ENCODE measurements at places on chromosomes 7 and 10.
A peak's percentile ranks its signal among the peaks of the same experiment; 100 is the strongest.

- peak; percentile 34 for DNase-seq
Measured at GRCh38 chr7:42152329-42153205, 84.4 kb downstream of the GLI3 start.

- DNase-seq = no peak
Measured at GRCh38 chr7:18498341-18498740, 2.8 kb downstream of the HDAC9 start.

GRCh38 chr10:124683814-124684213 is 60.4 kb downstream of the FAM53B start:
- DNase-seq = no peak

GRCh38 chr10:14698829-14699170 is 75.9 kb downstream of the FAM107B start:
- no peak for DNase-seq

GRCh38 chr10:107409522-107409921 is 245.0 kb upstream of the SORCS1 start:
- peak; percentile 46 for DNase-seq

DNA sequence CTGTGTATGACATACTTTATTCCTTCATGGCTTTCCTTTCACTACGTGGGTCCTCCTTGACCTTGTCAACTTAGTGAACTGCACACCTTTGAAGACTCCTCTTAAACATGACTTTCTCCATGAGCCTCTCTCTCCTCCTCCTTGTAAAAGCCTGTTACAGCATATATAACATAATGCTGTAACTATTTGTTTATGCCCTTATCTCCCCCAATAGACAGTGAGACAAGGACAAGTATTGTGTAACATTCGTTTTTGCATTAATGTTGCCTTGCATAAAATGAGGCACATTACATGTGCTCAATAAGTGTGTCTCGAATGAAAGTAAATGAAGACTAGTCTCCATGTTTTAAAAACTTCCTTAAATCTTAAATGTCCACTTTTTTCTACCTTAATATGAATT is 4.3 kb upstream of the LAMB1 start:
- DNase-seq = no peak

GRCh38 chr7:98280791-98281756 is at the start of gene BRI3:
BRI3 (plus strand) TSS chr7:98281686; CDS start chr7:98281796, 110 bp downstream.
- peak; percentile 77 for DNase-seq

- no peak for DNase-seq
Measured at GRCh38 chr7:128407751-128408708, 1.8 kb downstream of the IMPDH1 start.

- DNase-seq = no peak
Measured at GRCh38 chr7:20722941-20723340, 63.7 kb downstream of the SP8 start.

- peak; percentile 32 for DNase-seq
Measured at GRCh38 chr10:101354328-101355071, 535 bp downstream of the BTRC start.

DNA sequence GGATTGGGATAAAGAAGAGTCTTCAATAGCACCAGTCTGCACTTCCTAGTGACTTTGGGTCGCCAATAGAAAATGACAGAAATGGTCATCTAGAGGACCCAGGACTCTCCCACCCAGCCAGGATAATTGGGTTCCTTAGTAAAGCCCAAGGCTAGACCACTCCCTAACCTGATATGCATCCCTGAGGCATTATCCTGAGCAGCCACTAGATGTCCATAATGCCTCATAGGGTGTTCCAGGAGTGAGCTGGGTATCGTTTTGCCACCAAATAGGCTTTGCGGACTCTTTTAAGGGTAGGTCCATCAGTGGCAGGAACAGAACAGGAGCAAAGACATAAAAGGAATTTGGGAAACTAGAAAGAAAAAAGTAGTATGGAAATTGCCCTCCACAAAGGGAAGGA is 4.5 kb upstream of the LRRC4 start:
- DNase-seq = peak; percentile 80

DNA sequence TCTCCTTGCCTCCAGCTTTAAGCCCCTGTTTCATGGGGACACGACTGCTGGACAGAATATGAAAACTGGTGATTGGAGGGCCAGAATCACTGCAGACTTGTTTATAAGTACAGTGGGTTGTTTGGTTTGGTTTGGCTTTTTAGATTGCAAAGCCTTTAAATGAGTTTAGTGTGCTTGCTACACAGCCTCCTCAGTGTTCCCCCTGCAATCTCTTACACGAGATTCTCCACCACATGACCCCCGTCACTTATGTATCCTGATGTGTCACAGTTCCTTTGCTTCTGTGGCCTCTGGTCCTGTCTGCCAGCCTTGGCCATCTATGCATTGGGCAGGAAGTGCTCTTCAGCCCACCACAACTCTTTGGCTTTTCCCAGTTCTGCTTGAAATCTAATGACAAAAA is 103.7 kb upstream of the ANKRD1 start:
- no peak for DNase-seq

- DNase-seq = no peak
Measured at GRCh38 chr10:77016855-77017254, 620.8 kb downstream of the KCNMA1 start.

- no peak for DNase-seq
Measured at GRCh38 chr7:73463966-73464365, 30.4 kb downstream of the FZD9 start.

DNA sequence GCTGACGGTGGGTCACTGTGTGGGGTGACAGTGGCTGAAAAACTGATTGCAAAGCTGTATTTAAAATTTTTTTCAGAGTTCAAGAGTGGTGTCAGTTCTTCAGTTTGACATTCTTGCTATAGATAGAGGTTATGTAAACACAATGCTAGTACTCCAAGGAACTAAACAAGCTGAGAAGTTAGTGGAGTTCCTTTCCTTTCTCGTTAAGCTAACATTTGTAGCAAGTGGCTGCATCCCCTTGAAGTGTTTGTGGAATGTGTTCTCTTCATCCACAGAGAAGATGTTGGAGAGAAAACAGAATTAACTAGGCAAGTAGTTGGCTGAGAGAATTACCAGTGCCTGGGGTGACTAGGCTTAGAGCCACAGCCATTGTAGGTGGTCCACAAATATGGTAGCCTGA is 15.8 kb downstream of the CCNY start:
- DNase-seq = no peak

Data from pons (tissue), 1 donor.